ENCODE measurements at places on chromosomes 7 and 10.

GRCh38 chr7:40887099-40887498 lies 752.3 kb downstream of the SUGCT start:
- DNase-seq, result no peak

GRCh38 chr7:19957664-19958063 lies 184.2 kb upstream of the TMEM196 start:
- DNase-seq, result no peak

GRCh38 chr7:104993217-104993862 lies 20.7 kb upstream of the KMT2E start:
- no peak for DNase-seq

GRCh38 chr10:23096802-23097549 lies 1.6 kb downstream of the MSRB2 start:
- peak; percentile 20 for DNase-seq

- DNase-seq, result no peak
These were observed 595.5 kb downstream of the LRMDA start for GRCh38 chr10:76026905-76027304.

DNA sequence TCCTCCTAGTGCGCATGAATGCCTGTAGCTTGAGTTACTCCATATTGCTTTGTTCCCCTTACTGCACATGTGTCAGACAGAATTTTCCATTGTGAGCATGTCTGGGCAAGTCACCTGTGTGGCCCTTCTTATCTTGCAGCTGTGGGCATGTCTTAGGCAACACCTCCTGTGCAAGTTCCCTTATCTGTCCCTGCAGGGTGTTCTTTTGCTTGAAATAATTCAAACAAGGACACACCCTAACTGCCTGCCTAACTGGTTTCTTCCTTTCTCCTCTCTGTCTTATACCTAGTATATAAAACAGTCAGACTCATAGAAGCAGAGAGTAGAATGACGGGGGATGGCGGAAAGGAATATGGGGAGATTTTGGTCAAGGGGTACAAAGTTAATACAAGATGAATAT lies 421.1 kb upstream of the SORCS1 start:
- no peak for DNase-seq

DNA sequence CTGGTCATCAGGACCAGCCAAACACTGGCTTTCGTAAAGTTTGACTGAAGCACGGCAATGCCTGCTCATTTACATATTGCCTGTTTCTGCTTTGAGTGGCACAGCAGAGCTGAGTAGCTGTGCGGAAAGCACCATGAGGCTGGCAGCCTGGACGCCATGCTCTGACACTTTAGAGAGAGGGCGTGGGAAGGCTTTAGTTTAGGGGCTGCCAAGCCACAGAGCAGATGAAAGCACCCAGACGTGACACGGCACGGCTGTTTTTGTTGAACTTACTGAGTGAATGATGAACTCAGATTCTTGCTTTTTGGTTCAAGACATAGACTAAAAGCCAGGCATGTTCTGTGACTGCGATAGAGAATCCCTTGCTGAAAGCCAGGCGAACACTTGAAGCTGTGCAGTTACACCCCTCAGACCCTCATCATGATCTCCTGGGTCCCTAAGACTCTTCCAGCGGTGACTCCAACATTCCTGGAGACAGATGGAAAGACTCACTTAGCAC lies 182.1 kb downstream of the ZMYND11 start:
- DNase-seq, result peak; percentile 26

DNA sequence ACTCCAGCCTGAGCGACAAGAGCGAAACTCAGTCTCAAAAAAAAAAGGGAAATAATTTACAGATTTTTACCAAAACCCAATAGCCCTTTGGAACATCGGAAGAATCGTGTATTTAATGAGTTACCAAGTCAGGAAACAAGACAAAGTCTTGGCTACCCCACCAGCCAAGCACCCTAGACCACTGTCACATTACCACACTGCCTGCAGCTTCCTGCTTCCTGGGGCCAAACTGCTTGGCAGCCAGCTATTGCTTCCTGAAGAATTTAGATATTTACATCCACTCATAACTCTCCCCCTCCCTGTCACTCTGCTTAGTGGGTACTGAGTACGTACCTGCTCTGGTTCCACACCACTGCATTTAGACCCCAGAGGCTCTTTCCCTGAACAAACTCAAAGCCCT lies 14.1 kb upstream of the TNPO3 start:
- no peak for DNase-seq

- no peak for DNase-seq
These were observed 581 bp upstream of the GLCCI1 start for GRCh38 chr7:7967886-7968543.

DNA sequence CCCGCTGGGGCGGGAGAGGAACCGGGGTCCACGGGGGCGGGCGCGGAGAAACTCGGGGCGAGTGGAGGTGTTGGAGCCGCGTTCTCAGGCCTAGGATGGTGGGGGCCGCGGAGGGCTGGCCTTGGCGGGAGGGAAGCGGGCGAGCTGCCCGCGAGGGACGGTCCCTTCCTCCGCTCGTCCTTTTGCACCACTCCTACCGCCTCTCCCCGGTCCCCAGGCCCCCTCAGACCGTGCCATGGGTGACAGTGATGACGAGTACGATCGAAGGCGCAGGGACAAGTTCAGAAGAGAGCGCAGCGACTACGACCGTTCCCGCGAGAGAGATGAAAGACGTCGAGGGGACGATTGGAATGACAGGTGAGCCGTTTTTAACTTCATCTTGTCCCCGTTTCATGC lies 451 bp downstream of the SRRT start:
- DNase-seq, result no peak

- no peak for DNase-seq
These were observed 32.5 kb downstream of the BNIP3 start for GRCh38 chr10:131949041-131949862.

DNA sequence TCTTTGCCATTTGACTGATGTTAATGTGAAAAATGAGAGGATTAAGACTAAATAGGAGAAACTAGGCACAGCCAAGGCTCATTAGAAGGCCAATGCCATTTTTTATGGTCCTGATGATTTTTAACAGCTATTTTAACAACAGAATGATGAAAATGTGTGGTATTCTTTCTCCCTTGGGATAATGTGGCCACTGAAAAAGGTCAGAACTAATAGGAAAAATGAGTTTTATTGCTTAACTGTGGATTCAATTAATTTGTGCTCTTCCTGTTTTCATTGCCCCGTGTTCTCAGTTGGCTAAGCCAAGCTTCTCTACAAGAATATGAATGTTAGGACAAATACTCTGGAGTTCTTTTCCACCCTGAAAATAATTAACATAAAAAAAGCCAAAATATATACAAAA lies 56.6 kb downstream of the BMPER start:
- DNase-seq, result no peak

- no peak for DNase-seq
These were observed 287.8 kb upstream of the CDC14C start for GRCh38 chr7:48636391-48637015.

GRCh38 chr10:77498210-77498609 lies 139.4 kb downstream of the KCNMA1 start:
- DNase-seq, result no peak

- DNase-seq, result no peak
These were observed 9.0 kb upstream of the RSBN1L start for GRCh38 chr7:77687100-77687746.

GRCh38 chr10:14377591-14378175 lies 47.0 kb upstream of the FRMD4A start:
- DNase-seq, result no peak

- no peak for DNase-seq
These were observed 43.6 kb upstream of the THSD7A start for GRCh38 chr7:11875635-11876034.

DNA sequence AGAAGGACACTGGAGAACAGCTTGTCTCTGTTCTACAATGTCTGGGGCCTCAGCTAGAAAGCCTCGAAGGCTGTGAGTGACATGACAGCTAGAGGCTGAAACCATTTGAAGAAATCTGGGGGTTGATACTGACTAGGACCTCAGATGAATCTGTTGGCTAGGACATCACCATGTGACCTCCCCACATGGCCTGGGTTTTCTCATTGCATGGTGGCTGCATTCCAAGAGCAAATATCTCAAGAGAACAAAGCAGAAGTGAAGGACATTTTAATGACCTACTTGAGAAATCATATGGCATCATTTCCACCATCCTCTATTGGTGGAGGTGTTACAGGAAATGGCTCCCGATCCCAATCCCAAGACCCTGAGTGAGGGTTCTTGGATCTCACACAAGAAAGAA lies 450.6 kb upstream of the AUTS2 start:
- no peak for DNase-seq
